ENCODE measurements at places on chromosomes 5 and 9.
A peak's percentile ranks its signal among the peaks of the same experiment; 100 is the strongest.

DNA sequence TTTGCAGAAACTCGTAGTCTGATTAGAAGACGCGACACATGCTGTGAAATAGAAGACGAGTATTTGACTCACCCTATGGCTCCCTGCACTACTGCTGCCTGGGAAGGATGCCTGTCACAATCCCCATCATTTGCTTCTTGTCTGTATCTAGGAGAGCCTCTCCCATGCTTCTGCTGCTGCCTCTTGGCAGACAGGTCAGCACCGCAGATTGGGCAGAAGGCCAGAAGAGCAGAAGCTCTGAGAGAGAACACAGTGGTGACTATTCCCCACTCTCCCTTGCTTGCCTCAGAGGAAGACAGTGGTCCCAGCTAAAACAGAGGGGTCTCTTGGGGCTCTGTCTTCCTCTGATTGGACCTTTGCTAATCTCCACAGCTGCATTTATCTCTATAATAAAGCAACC, 84.0 kb upstream of the SMIM32 start:
- DNase-seq = no peak

GRCh38 chr9:120916588-120916987, 10.0 kb downstream of the TRAF1 start:
- no peak for DNase-seq

- DNase-seq = no peak
Observed at GRCh38 chr9:107721705-107722245, 232.2 kb upstream of the KLF4 start.

- DNase-seq = no peak
Observed at GRCh38 chr5:76863001-76863400, 13.2 kb downstream of the S100Z start.

DNA sequence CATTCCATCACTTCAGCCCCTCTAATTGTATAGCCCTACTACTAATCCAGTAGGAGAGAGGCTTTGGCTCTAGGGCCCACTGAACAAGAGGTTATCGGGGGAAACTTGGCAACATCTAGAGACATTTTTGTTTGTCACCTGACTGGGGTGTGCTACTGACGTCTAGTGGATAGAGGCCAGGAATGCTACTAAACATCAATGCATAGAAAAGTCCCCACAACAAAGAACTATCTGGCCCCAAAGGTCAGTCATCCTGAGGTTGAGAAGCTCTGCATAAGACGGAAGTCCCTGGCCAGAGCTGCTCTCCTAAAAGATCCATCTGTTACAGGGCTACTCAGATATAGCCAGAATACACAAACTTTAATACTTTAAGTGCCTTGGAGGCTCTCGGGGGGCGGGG, 570.6 kb upstream of the KLF4 start:
- no peak for DNase-seq

DNA sequence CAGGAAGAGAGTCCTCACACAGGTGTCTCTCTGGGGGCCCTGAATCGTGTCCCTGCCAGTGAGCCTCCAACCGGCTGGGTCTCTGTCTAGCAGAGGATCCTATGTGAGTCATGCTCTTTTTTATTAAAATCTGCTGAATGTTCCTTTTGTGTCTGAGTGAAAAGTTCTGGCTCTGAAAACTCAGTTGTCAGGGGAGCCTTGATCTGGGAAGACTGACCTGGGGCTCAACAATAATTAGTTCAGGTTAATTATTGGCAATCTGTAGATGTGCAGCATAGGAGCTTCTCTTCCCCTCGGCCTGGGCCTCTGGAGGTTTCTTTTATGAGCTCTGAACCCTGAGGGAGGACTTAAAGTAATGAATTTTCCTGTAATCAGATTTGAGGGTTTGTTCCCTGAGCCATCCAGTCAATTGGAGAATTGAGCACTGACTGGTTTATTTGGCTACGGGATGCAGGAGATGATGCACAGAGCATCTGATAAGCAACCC, 45.2 kb downstream of the ALG2 start:
- DNase-seq = no peak

GRCh38 chr5:37855438-37855837, 15.6 kb upstream of the GDNF start:
- no peak for DNase-seq

GRCh38 chr5:40962207-40962955, 53.1 kb downstream of the C7 start:
- DNase-seq = no peak

GRCh38 chr9:123083680-123084079, 50.2 kb downstream of the GPR21 start:
- DNase-seq = no peak

DNA sequence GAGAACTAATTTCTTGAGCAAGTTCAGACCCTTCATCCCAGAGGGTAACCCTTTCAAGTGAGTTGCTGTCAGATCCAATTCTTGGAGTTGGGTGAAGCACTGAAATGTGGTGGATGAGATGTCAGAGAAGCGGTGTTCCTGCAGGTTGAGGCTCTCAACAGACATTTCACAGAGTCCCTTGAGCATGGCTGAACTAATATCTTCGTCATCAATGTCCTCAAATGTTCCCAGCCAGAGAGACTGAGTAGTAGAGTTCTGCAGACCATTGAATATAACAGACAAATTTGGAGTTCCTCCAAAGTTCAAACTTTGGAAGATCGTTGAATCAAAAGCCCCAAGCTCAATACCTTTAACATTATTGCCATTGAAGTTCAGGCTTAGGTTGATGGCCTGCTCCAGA, 12.7 kb downstream of the CD180 start:
- no peak for DNase-seq

- no peak for DNase-seq
Observed at GRCh38 chr5:56457887-56458812, 225.0 kb upstream of the ANKRD55 start.

GRCh38 chr9:71704796-71705195, 63.5 kb downstream of the CEMIP2 start:
- DNase-seq = no peak

GRCh38 chr9:5389109-5389732, 48.5 kb downstream of the PLGRKT start:
- no peak for DNase-seq

- DNase-seq = no peak
Observed at GRCh38 chr5:82549263-82549662, 271.1 kb upstream of the RPS23 start.

- no peak for DNase-seq
Observed at GRCh38 chr5:133365738-133366137, 246.6 kb downstream of the FSTL4 start.

- no peak for DNase-seq
Observed at GRCh38 chr5:59764361-59764760, 129.2 kb downstream of the PDE4D start.

DNA sequence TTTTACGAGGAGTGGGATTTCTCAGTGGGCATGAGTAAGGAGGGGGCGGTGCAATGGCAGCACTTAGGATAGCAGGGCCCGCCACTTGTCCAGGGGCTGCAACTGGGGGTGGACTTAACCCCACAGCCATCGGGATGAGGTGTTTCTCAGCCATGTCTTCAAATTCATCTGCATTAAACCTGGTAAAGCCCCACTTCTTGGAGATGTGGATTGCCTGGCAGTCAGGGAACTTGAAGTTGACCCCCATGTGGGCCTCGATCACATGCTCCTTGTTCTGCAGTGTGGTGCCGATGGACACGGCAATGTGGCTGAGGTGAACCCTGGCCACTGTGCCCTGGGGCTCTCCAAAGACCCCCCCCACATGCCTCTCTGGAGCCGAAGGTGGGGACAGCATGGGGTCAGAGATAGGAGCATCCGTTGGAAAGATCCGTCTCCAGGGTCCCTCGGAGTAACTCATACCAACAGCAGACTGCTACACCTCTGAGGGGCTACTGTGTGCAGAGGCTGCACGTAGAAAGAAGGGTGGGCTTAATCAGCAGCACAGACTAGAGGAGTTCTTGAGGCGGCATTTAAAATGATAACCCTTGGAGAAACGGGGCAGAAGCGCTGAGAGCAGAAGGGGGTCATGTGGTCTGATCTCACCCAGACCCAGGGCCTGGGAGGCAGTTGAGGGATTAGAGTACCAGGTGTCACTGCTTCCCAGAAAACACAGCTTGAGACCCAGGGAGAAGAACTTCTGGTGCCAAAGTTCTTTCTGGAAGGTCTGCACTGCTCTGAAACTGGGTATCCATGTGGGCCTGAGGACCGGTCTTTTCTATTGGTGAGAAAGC, 141.4 kb downstream of the MTX3 start:
- no peak for DNase-seq

DNA sequence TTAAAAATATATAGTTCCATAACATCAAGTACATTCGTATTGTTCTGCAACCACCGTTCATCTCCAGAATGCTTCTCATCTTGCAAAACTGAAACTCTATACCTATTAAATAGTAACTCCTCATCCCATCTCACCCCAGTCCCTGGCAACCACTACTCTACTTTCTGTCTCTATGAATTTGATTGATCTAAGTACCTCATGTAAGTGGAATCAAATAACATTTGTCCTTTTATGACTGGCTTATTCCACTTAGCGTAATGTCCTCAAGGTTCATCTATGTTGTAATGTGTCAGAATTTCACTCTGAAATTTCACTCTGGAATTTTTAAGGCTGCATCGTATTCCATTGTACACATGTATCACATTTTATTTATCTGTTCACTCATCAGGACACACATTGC, 132.1 kb upstream of the RUSC2 start:
- DNase-seq = no peak

- DNase-seq = peak; percentile 67
Observed at GRCh38 chr5:133256276-133256675, 204.5 kb downstream of the HSPA4 start.

DNA sequence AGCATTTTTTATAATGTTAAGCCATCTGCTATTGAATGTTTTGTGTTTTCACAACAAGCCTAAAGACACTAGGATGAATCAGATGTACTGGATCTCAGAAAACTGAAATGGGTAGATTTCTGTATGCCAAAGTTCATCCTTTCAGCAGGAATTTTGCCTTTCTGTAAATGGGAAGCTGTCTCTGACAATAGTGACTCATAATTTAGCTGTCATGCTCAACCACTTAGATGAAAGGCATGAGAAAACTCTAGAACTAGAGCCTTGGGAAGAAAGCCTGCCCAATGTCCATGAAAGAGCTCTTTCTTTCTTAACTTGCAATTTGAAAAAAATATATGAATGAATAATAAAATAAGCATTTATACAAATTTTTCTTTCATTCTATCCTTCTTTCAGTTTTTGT, 616.0 kb upstream of the EDIL3 start:
- no peak for DNase-seq

- DNase-seq = no peak
Observed at GRCh38 chr9:124805186-124805585, 28.3 kb downstream of the OLFML2A start.

- no peak for DNase-seq
Observed at GRCh38 chr5:51388488-51389287, 5.4 kb downstream of the ISL1 start.

GRCh38 chr5:107985144-107985543, 314.4 kb upstream of the EFNA5 start:
- DNase-seq = no peak

DNA sequence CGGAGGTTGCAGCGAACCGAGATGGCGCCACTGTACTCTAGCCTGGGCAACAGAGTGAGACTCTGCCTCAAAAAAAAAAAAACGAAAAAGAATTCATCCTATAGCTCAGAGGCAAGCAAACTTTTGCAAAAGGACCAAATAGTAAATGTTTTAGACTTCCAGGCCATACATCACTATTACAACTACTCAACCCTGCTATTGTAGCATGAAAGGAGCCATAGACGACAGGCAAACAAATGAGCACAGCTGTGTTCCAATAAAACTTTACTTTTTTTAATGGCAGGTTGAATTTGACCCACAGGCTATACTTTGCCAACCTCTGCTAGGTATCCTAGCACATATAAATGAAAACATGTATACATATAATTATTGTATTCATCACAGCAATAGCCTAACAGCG, 58.9 kb upstream of the SLC30A5 start:
- no peak for DNase-seq

DNA sequence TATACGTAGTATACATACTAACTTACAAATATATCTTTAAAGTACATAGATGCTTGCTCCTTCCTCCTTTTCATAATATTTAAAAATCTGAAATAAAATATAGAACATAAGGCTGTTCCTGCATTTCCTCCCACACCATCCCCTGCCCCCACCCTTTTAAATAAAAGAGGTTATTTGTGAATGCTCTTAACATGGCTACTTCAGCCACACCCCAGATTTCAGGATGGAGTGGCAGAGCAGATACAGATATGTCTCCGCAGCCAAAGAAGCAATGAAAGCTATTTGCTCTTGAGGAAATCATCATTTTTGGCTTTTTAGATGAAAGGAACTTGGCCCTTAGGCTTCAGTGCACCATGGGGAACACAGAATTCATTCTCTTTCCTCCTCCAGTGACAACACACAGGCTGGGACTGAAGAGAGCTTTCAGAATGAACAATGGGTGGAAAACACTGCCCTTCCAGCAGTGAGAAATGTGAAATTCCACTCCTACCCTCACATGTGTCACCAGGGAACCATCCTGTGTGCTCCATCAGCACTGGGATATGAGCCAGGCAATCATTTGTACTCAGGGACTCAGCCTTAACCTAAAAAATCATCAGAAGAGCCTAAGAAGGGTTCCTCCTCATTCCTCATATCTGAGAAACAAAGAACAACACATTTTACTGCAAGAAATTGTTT, 134.3 kb downstream of the PPP2R2B start:
- no peak for DNase-seq

GRCh38 chr5:150508277-150508640, 328 bp downstream of the NDST1 start:
- DNase-seq = no peak

- DNase-seq = no peak
Observed at GRCh38 chr9:114233491-114234185, 78.3 kb downstream of the COL27A1 start.

All from SHP77 (cell line).